ENCODE measurements at places on chromosomes 7 and 10.

- no peak for DNase-seq
Observed at GRCh38 chr7:101951757-101952156, 134.3 kb downstream of the CUX1 start.

- DNase-seq, result no peak
Observed at GRCh38 chr7:150973571-150974451, 4.3 kb downstream of the KCNH2 start.

DNA sequence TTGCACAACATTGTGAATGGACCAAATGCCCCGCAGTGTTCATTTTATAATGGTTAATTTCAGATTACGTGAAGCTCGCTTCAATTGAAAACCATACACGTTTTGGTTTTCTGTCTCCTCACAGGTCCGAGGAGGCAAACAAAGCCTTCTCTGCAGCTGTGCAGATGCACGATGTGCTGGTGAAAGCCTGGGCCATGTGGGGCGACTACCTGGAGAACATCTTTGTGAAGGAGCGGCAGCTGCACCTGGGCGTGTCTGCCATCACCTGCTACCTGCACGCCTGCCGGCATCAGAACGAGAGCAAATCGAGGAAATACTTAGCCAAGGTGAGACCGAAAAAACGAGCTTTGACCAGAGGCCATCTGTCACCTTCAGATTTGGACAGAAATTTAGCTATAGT lies 110.3 kb downstream of the TRRAP start:
- no peak for DNase-seq

DNA sequence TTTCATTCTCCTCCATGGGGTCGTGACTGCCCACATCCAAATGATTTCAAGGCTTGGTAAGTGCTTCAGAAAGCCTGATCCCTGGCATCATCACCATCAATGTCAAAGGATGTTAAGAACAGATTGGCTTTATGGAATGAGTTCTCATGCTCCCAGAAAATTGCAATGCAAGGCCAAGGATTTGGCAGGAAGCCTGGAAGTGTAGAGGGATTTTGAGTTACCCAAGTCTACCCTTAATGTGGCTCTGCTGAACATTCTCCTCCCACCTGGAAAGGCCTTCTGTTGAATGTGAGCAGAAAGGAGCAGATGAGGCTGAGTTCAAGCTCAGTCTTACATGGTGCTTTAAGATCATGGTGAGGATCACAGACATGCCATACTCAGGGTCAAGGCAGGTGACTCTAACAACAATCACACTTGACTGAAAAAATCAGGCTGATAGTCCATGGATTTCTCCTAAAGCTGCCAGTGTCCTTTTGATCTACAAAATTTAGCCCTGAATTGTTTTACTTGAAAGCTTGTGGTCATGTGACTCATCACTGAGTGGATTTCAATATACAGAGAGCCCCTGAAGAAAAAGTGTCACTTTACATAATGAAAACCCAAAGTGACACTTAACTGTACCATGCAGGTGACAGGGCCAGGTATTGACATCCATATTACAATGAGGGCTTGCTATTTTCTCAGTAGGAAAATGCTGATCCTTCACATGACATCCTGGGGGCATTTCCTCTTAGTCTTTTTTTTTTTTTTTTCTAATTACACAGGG lies 111.1 kb upstream of the PDLIM1 start:
- DNase-seq, result no peak

GRCh38 chr7:47580175-47580706 lies 1.7 kb downstream of the TNS3 start:
- DNase-seq, result no peak

DNA sequence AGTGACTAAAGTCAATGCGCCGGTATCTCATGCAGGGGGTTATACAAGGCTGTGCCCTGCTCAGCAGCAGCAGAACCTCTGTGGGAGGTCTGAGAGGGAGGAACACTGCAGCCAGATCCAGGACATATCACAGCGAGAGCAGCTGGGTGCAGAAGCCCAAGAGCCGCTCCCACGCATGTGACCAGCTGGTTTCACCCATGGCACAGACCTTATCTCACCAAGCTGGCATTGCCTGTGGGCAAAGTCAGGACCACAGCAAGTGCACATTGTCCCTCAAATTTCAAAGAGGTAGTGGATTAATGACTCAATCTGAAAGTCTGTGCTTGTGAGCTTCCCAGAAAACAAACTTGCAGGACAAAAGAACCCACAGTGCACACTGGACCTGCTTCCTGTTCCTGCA lies 31.6 kb upstream of the AKR1C1 start:
- DNase-seq, result no peak

DNA sequence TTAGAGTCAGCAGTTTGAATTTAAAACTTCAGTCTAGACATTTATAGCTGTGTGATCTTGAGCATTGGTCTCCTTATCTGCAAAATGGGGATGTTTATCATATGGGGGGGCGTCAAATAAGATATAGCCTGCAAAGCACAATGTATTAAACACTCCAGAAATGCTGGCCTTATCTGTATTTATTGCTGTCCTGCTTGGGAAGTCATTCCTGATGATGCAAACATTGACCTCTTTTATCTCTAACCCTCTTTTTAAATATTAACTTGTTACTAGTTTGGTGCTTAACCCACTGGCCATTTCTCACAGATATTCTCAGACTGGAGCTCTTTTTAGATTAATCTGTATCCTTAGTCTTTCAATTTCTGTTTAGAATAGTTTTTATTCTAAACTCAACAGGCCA lies 13.2 kb downstream of the MRPS33 start:
- DNase-seq, result no peak

GRCh38 chr10:8462565-8462964 lies 408.1 kb downstream of the GATA3 start:
- no peak for DNase-seq

DNA sequence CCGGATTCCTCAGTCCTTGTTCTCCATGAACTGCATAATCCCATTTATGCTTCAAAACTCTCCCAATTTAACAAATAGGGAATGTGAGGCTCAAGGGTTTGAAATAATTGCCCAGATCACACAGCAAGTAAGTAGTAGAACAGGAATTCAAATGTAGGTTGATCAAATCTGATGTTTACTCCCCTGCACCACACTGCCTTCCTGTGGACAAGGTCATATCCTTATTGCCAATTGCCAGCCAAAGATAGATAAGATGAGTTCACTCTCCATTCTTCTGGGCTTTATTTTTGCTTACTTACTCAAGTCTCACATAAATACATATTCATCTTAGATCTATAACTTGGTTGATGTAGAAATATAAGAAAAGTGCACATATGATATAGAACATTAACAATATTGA lies 435.2 kb upstream of the ETV1 start:
- no peak for DNase-seq

DNA sequence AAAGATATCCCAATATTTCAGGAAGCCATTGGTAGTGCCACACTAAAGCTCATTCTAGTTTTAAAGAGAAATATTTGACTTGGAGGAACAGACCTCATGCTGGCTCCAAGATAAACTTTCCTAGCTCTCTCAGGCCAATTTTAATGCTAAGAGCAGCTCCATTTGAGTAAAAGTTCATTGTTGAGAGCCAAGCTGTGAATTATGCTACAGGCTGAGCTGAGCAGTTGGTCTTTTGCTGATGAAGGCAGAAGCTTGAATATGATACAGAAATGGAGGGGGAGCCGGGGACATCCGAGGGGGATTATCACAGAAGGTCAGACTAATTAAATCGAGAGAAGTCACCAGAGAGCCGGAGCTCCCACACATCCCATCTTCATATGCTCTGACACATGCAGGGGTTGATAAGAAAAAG lies 175.7 kb upstream of the AUTS2 start:
- no peak for DNase-seq

GRCh38 chr7:94655848-94656657 lies at the start of gene SGCE:
SGCE (minus strand) TSS chr7:94656133; CDS start chr7:94656098, 35 bp downstream.
- DNase-seq, result no peak

GRCh38 chr7:40716052-40716451 lies 581.2 kb downstream of the SUGCT start:
- DNase-seq, result no peak

GRCh38 chr7:22361795-22362194 lies 4.8 kb upstream of the RAPGEF5 start:
- no peak for DNase-seq

GRCh38 chr7:64611717-64612116 lies 48.8 kb upstream of the ZNF680 start:
- no peak for DNase-seq

- DNase-seq, result no peak
Observed at GRCh38 chr7:143493751-143494150, 16.1 kb downstream of the TAS2R41 start.

Measured in activated naive CD8-positive, alpha-beta T cell treated with anti-CD3 and anti-CD28 coated beads, Interleukin-2, amount 50 U/mL, for 16 hours (primary cell).